ENCODE measurements at places on chromosomes 3 and 15. TPM values are rescaled to one million over a fixed set of nuclear protein-coding genes. Genes with fewer than 3 reads are reported as not detected.
A peak's percentile ranks its signal among the peaks of the same experiment; 100 is the strongest.

- H3K4me1 ChIP-seq, result peaks cover 44% of the 10 kb centered on the region
- peak overlapping the region; percentile 66 for H3K27ac ChIP-seq
- H3K27me3 ChIP-seq, result no peaks in the 10 kb centered on the region
- peak overlapping the region; percentile 96 for H3K4me3 ChIP-seq
- H3K36me3 ChIP-seq, result no peaks in the 10 kb centered on the region
- peak; percentile 46 for DNase-seq
Measured at GRCh38 chr15:63833021-63833696, 589 bp downstream of the HERC1 start.

- peaks cover 11% of the 10 kb centered on the region for H3K27me3 ChIP-seq
- DNase-seq, result no peak
- no peak overlapping the region for H3K27ac ChIP-seq
- no peaks in the 10 kb centered on the region for H3K4me1 ChIP-seq
- H3K36me3 ChIP-seq, result no peaks in the 10 kb centered on the region
Measured at GRCh38 chr3:150149651-150150051, 179.0 kb upstream of the PFN2 start.

DNA sequence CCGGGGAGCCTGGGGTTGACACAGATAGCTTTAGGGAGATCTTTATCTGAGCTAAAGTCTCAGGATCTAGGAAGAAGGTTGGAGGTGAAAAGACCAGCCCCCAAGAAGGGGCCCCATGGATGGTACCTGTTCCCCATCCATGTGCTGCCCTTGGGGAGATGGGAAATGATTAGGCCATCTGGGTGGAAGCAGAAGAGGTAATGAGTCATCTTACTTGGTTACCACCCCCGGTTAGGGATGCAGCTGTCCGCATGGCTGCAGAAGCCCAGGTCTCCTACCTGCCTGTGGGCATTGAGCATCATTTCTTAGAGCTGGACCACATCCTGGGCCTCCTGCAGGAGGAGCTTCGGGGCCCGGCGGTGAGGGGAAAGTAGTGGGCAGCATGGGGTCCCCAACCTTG lies 3.1 kb upstream of the CPLX3 start:
- no peak for DNase-seq
- no peak overlapping the region for H3K27ac ChIP-seq
- H3K27me3 ChIP-seq, result peaks cover 14% of the 10 kb centered on the region
- no peak overlapping the region for H3K4me3 ChIP-seq

- no peak overlapping the region for H3K27ac ChIP-seq
- H3K27me3 ChIP-seq, result no peaks in the 10 kb centered on the region
- no peak overlapping the region for H3K4me3 ChIP-seq
- no peaks in the 10 kb centered on the region for H3K4me1 ChIP-seq
Measured at GRCh38 chr3:149375501-149376196, 1.8 kb downstream of the TM4SF1 start.

DNA sequence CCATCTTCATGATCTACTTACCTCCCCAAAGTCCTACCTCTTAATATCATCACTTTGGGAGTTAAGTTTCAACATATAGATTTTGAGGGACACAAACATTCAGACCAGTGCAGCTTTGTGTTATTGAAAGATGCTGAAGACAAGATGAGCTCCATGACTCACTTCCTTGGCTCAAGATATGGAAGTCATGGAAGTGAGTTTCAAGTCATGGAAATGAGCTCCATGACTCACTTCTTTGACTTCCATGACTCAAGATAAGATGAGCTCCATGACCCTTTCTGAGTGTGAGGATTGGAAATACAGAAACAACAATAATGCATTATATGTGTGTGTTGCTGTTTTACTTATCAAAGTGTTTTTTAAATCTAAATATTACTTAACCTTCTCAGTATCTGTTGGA lies 170.2 kb upstream of the TPRG1 start:
- H3K36me3 ChIP-seq, result no peaks in the 10 kb centered on the region
- no peak overlapping the region for H3K4me3 ChIP-seq
- no peak overlapping the region for H3K27ac ChIP-seq
- H3K27me3 ChIP-seq, result peaks cover 4% of the 10 kb centered on the region
- DNase-seq, result no peak
- H3K4me1 ChIP-seq, result no peaks in the 10 kb centered on the region

DNA sequence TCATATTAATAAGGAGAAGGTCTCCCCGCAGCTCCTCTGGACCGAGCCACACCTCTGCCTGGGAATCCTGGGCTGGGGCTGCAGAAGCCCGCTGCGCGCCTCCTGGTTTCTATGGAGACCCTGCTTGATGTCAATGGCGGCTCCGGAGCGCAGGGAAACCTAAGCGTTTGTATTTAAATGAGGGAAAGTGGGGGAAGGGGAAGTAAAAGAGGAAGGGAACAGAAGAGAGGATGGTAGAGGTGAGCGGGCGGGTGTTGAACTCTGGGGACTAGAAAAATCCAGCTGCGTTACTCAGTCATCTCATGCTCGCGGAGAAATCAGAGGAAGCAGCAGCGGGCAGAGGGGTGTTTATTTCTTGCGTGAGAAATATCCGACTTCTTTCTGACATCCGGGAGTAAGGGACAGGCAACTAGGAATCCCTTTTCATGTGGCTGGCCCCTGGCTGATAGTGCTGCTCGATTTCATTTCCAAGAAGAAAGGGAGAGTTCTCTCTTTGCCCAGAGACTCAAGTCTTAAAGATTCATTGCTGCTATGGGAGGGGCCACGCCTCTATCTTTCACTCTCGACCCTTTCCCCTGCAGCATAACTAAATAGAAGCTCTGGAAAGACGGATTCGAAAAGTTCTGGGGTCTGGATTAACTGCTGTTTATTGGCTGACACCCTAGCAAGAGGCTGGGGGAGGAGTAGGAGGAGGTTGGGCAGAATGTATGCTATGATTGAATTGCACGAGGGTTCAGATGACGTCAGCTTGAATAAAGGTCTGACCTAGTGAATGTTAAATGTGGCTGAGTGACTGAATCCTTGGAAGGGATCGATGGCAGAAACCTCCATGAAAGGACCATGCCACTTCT lies 110.5 kb upstream of the GAP43 start:
- no peak overlapping the region for H3K27ac ChIP-seq
- H3K4me1 ChIP-seq, result peaks cover 13% of the 10 kb centered on the region
- H3K36me3 ChIP-seq, result no peaks in the 10 kb centered on the region
- peaks cover 14% of the 10 kb centered on the region for H3K27me3 ChIP-seq

GRCh38 chr15:73695773-73696640 lies 11.8 kb downstream of the CD276 start:
- H3K36me3 ChIP-seq, result no peaks in the 10 kb centered on the region
- H3K4me1 ChIP-seq, result peaks cover 31% of the 10 kb centered on the region
- H3K27ac ChIP-seq, result peak overlapping the region; percentile 36
- DNase-seq, result no peak
- H3K27me3 ChIP-seq, result peaks cover 53% of the 10 kb centered on the region
- no peak overlapping the region for H3K4me3 ChIP-seq

GRCh38 chr3:111325160-111325718 lies 216.8 kb upstream of the CD96 start:
- no peaks in the 10 kb centered on the region for H3K27me3 ChIP-seq
- H3K4me3 ChIP-seq, result no peak overlapping the region
- no peak overlapping the region for H3K27ac ChIP-seq
- peaks cover 31% of the 10 kb centered on the region for H3K4me1 ChIP-seq
- H3K36me3 ChIP-seq, result no peaks in the 10 kb centered on the region

DNA sequence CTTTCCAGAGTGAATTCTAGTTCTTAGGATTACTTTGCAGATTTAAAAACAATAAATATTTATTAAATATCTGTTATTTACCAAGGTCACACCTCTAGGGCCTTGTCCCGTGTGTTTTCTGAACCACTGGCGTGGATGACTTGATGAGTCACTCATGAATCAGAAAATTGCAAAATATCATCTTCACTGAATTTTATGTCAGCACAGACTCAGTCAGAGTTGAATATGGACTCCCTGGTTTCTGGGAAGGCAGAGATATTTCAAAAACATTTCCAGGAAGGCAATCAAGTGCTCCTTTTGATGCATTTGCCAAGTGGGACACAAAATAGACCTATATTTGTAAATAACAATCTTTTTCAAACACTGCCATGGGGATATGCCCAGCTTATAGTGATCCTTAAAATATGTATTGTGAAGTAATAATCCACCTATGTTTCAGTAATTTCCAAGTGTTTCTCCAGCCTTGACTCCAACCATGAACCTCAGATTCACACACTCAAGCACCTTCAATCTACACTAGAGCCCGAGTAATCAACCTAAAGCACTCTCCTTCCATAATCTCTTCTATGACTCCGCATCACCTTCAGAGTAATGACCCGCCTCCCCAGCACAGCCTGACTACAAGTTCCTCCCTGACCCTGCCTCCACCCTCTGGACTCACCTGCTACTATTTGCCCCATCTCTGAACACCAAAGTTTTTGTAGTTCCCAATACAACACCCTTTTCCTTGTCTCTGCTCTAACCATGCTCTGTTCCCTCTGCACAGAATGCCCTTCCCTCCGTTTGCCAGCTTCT lies 24.3 kb downstream of the DPH3 start:
- H3K4me3 ChIP-seq, result no peak overlapping the region
- no peak overlapping the region for H3K27ac ChIP-seq
- no peaks in the 10 kb centered on the region for H3K36me3 ChIP-seq
- no peak for DNase-seq
- H3K27me3 ChIP-seq, result no peaks in the 10 kb centered on the region

GRCh38 chr3:120449701-120450599 lies 842 bp downstream of the FSTL1 start:
- peaks cover 8% of the 10 kb centered on the region for H3K4me1 ChIP-seq
- peak overlapping the region; percentile 70 for H3K4me3 ChIP-seq
- peaks cover 48% of the 10 kb centered on the region for H3K27me3 ChIP-seq
- H3K27ac ChIP-seq, result no peak overlapping the region
- no peaks in the 10 kb centered on the region for H3K36me3 ChIP-seq
- peak; percentile 24 for DNase-seq

DNA sequence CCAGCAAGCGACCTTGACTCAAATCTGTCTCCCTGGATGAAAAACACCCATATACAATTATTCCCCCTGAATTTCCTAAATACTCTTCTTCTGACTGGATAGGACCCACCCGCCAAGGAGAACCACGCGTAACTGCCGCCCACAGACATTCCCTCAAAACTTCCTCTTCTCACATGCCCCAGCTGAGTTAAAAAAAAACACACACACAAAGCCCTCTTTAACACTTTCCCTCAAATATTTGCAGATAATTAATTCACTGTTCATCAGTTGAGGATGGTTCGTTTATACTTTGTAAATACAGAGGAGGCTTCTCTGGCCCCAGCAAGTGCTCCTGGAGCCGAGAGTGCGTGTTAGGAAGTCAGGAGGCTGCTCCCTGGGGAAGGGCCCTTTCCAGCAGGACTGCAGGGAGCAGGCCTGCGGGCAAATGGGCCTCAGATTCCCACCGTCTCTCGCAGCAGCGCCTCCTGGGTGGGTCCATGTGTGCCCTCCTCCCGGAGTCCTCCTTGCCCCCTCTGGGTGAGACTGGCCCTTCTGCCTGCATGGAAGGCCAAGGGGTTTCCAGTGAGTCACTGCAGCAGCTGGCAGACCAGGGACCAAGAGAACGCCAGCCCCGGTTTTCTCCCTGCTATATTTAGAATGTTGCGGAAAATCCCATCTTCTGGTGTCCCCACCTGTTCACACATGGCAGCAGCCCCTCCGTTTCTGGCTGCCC lies 46.8 kb downstream of the MGLL start:
- no peaks in the 10 kb centered on the region for H3K27me3 ChIP-seq
- H3K4me3 ChIP-seq, result no peak overlapping the region
- H3K36me3 ChIP-seq, result no peaks in the 10 kb centered on the region
- no peaks in the 10 kb centered on the region for H3K4me1 ChIP-seq
- no peak overlapping the region for H3K27ac ChIP-seq

DNA sequence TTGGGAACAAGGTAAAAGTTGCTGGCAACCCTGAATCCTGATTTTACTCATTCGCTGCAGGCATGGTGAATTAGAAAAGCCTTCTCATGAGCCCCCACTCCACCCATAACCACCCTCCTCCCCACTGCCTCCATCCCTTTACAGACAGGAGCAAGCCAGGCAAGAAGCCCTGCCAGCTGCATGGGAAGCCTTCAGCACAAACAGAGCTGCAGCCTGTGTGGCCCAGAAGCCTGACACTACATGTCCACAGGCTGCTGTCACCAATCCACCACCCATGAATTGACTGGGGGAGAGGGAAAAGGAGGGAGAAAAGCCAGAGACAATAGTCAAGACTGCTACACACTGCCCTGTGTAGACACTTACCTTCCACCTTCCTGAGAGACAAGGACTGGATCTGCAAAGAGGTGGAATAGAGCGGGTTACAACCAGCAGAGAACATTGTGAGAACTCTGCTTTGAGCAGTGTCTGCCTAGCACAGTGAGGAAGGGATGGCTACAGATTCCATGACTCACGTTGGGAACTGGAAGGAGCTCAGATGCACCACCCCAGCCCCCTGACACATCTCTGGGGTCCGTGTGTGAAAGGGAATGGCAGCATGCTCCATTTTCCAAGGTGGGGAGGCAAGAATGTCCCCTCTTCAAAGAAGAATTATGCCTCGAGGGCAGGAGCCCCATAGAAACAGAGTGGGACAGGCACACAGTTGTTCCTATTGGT lies 33.9 kb downstream of the DZIP1L start:
- DNase-seq, result no peak
- H3K27ac ChIP-seq, result no peak overlapping the region
- H3K27me3 ChIP-seq, result no peaks in the 10 kb centered on the region
- no peak overlapping the region for H3K4me3 ChIP-seq

- H3K36me3 ChIP-seq, result no peaks in the 10 kb centered on the region
- peak overlapping the region; percentile 89 for H3K4me3 ChIP-seq
- H3K27me3 ChIP-seq, result no peaks in the 10 kb centered on the region
- DNase-seq, result peak; percentile 38
Measured at GRCh38 chr3:127671523-127672428, 976 bp upstream of the ABTB1 start.

GRCh38 chr3:16498130-16498890 lies 15.2 kb downstream of the RFTN1 start:
- no peak overlapping the region for H3K4me3 ChIP-seq
- H3K4me1 ChIP-seq, result peaks cover 65% of the 10 kb centered on the region

GRCh38 chr3:162302983-162303624 lies 806.5 kb downstream of the OTOL1 start:
- no peak for DNase-seq
- no peak overlapping the region for H3K27ac ChIP-seq
- H3K4me3 ChIP-seq, result no peak overlapping the region

DNA sequence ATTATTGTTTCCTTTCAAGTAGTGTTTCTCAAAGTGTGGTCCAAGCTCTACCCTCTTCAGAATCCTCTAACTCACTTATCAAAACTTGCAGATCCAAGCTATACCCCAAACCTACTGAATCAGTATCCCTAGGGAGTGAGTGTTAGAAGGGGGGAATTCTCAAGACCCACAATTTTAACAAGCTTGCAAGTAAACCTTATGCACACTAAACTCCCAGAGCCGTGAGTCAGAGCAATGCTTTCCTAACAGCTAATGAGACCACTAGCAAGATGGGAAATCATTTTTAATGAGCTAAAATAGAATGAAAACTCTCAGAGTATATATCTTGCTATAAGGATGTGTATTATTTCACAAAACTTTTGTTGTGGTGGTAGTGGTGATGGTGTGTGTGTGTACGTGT lies 41.1 kb upstream of the SRGAP3 start:
- no peaks in the 10 kb centered on the region for H3K36me3 ChIP-seq
- peaks cover 10% of the 10 kb centered on the region for H3K27me3 ChIP-seq
- H3K27ac ChIP-seq, result no peak overlapping the region
- no peak for DNase-seq
- no peaks in the 10 kb centered on the region for H3K4me1 ChIP-seq

Gene GPR160
- total RNA-seq, result 5.7 TPM

Gene GOLGA6B
- not detected for total RNA-seq

Gene MAGI1
- 0.21 TPM for total RNA-seq

Gene CIP2A
- 45.1 TPM for total RNA-seq

Gene SMCO1
- not detected for total RNA-seq

Gene KCNH8
- total RNA-seq, result not detected

Gene DAZL
- total RNA-seq, result not detected

Gene SERINC4
- total RNA-seq, result 0.10 TPM

Gene DPPA2
- total RNA-seq, result not detected

Gene P2RY12
- not detected for total RNA-seq

Gene XCR1
- total RNA-seq, result not detected

Gene LRRC34
- 2.9 TPM for total RNA-seq

Gene ZNF770
- total RNA-seq, result 38.5 TPM

Gene PCSK6
- total RNA-seq, result 0.58 TPM
